ENCODE measurements at places on chromosomes 1 and 21.

DNA sequence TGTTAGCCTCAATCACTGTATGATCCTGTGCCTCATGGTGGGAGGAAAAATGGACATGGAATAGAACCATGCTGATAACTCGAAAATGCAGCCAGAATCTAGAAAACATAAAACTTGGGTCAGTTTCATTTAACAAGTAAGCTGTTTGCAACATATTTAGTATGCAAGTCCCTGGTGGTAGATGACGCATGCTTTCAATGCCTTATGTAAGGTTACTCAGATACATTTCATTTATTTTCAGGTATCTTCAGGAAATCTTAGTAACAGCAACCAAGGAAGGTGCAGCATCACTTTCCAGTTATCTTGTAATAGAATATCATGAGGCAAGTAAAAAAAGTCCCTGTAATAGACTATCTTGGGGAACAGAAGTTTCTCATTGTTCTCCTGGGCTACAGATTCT, 92.9 kb downstream of the RYR2 start:
- no peak for DNase-seq

DNA sequence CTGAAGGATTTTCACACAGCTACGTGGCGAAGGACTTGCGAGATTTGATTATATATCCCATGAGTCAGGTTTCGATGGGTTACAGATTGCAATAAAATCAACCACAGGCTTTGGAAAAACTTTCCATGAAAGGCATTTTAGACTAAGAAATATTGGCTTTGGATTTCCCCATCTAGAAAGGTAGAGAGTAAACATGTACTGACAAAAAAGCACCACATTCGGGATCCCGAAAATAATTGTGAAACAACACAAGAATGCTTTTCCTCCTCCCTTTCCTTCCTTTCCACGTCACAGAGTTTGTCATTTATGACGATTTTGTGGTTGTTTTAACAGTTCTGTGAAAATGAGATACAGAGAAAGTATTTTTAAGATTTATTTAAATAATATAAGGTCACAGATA, 38.5 kb downstream of the TGFB2 start:
- DNase-seq = no peak

- no peak for DNase-seq
Observed at GRCh38 chr1:153526132-153526543, 9.7 kb downstream of the S100A6 start.

- DNase-seq = no peak
Observed at GRCh38 chr1:169108223-169108622, 1.7 kb downstream of the ATP1B1 start.

DNA sequence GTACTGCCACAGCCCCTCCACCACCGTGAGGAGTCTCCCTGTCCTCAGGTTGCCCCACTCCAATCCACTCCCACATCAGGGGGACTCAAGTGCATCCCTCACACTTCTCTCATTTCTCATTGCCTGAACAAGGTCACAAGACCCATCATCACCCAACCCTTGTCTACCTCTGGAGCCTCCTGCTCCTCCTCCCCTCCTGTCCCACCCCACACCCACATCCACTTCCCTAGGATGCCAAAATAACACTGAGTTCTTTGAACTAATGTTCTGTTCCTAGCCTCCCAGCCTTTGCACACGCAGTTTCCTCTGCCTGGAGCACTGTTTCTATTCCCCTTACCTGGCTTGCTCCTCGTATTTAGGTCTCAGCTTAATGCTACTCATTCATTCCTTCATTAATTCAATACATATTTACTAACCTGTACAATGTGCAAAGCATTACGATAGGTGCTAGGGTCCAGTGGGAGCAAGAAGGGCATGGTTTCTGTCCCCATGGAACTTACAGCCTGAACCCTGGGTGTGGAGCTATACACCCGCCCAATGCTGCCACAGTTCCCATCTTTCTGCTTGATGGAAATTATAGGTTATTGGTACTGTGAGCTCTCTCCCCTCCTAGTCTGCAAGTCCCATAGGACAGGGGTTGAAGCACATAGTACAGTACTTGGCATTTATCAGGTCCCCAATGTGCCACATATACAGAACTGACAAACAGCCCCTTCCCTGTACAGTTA, 96.1 kb upstream of the GRIK3 start:
- no peak for DNase-seq

GRCh38 chr1:85467036-85467435, 2.1 kb upstream of the DDAH1 start:
- no peak for DNase-seq

GRCh38 chr1:54263601-54264226, 63.7 kb downstream of the MRPL37 start:
- no peak for DNase-seq

GRCh38 chr21:42560517-42561179, 47.0 kb downstream of the SLC37A1 start:
- DNase-seq = no peak

DNA sequence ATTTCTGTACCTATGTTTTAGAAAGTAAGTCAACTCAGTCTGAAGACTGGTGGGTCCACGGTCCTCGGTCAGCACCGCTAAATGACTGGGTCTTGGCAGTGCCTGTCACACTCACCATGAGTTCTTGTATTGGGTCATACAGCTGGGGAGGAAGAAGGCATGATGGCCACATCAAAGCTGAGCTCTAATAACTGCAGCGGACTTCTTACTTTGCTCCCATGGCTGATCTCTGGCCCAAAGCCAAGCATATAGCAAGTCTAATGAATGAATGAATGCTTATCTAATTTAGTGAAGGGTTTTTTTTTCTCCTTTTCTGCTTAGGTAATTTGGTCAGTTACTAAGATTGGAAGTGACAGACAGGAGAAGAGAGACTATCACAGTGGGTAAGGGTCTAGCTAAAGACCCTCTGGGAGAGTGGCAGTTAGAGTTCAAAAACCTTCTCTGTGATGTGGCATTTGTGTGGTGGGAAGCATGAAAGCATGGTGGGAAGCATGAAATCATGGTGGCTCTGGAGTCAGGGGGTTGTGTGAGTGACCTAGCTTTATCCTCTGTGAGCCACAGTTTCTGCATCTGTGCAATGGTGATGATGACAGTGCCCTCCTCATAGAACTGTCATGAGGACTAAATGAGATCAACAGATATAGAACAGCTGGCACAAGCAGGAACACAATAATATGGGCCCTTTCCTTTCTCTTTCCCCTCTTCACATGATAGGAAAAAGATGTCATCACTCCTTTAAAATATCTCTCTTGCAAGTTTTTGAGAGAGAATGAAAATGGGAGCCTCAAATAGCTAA, 78.9 kb upstream of the JAK1 start:
- DNase-seq = no peak

DNA sequence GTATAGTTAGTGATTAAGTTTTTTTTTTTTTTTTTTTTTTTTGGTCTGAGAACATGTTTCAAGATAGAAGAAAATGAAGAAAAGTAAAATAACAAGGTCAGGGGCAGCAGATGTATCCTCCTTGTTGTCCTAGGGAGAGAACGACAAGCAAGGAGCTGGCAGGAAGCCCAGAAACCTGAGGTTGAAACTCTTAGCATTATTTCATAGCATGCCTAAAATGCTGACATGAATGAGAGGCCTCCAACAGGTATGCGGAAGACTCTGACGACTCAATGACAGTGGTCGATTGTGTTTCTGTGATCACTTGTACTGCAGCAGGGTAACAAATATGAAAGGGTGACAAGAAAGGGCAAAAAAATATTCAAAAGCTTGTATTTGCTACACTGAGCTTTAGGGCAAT, 415.9 kb downstream of the PLA2G4A start:
- DNase-seq = no peak

- DNase-seq = no peak
Observed at GRCh38 chr1:116902027-116902426, 7.7 kb upstream of the PTGFRN start.

DNA sequence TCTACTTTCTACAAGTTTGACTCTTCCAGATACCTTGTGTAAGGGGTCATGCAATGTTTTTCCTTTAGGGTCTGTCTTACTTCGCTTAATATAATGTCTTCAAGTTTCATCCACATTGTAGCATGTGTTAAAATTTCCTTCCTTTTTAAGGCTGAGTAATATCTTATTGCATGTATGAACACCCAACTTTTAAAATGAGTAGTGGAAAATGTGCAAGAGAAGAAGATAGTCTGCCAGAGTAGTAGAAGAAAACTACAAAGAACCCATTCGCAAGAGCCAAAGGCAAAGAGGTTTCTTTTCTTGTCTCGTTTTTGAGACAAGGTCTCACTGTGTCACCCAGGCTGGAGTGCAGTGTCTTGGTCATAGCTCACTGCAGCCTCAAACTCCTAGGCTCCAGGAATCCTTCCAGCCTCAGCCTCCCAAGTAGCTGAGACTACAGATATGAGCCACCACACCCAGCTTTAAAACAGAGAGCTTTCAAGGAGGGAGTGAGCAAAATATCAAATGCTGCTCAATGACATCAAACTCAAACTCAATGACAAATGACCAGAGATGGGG, 9.4 kb downstream of the IL23R start:
- DNase-seq = no peak

- DNase-seq = no peak
Observed at GRCh38 chr1:153633161-153633753, 609 bp upstream of the CHTOP start.

DNA sequence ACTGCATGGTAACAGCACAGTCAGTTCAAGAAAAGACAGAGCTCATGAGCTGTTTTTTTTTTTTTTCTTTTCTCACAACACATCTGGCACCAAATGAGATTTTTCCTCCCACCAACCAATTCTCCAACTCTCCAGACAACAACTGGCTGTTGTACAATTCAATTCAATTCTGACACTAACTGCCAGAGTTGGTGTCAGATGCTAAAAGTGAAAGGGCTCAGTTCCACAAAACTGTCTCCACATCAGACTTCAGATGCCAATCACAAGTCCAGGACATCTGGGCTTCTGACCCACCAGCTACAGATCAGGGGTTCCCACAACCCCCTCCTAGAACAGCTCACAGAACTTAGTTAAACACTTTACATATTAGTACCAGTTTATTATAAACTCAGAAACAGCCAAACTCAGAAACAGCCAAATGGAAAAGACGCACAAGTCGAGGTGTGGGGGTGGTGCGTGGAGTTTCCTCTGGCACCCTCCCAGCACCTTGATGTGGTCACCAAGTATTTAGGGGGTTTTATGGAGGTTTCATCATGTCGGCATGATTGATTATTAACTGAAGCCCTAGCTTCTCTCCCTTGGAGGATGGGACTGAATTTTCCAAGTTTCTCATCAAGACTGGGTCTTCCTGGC, 39.2 kb upstream of the LRRC8D start:
- no peak for DNase-seq

DNA sequence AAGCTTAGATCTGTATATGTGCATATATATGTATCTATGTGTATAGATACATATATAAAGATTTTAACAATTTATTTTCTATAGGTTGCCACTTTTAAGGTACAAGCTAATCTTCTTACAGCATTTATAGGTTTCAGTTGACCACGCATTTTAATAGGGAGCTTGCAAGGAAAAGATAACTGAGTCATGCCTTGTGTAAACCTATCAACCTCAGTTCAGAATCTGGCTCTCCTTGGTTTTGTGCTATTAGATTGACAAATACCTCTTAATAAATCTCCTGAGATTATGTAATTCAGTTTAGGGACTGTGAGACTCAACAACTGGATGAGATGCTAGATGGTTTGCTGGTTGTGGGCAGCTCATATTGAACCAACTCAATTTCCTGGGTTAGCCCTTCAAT, 114.7 kb upstream of the SERBP1 start:
- DNase-seq = no peak

DNA sequence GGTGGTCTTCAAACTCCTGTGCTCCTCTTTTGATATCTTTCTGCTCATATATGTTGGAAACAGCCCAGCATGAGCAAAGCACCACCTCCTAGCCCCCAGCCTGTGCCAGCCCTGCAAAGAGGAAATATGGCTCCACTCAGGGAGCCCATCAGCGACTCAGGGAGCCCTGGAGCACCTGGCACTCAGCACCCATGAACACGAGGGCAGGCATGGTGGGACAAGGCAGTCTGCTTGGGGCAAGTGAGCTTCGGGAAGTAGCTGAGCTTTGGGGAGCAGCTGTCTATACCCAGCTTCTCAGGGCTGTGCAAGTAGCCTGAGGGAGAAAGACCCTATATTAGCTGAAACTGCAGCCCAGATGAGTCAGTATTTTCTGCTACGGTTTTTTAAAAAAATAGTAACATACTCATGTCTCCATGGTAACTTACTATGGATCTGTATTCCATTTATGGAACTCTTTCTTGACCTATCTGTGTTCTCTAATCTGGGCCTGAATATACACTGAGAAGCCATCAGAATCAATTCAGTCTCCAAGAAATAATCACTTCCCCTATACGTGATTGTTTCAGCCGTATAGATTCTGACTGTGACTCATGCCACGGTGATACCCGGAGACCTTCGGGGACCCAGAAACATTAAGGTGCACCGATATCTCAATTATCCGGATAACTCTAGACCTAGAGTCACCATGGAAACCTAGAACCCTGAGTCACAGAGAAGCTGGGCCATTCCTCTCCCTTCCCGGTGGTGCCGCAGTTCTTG, 1.5 kb upstream of the ETS2 start:
- DNase-seq = no peak

GRCh38 chr1:110063781-110064180, 6.7 kb downstream of the ALX3 start:
- DNase-seq = no peak

DNA sequence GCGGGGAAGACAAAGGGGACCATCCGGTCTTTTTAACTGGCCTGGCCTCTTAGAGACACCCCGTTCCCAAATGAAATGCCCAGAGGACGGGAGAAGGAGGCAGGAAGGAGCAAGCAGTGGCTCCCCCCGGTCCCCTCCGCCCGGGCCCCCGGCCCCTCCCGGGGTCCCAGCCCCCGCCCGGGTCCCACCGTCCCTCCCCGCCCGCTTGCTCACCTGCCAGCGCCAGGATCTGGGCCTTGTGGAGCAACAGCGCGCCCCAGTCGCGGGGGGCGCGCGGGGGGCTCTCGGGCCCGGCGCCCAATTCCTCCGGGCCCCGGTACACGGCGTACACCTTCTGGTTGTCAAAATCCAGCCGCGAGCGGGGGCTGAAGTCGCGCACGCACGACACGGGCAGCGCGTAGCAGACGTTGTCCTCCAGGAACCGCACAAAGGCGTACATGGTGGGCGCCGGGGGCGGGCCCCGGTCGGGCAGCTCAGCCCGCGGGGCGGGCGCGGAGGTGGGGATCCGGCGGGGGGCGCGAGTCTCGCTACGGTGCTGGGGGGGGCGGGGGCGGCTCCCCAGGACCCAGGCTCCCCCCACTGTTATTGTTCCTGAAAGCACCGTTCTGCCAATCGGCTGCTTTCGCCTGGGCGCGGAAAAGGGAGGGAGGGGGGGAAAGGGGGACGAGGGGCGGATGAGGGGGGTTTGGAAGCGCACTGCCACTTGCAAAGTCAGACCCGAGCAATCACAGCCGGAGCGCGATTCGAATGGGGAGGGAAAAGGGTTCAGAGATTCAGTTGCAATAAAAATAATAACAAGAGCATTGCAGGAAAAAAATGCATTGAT, at the start of gene BEND5:
Gene BEND5, minus strand, starts transcription at position 499 of the 826 bp plus-strand sequence. Its CDS starts 60 bp downstream, at position 439.
- DNase-seq = peak; percentile 51

DNA sequence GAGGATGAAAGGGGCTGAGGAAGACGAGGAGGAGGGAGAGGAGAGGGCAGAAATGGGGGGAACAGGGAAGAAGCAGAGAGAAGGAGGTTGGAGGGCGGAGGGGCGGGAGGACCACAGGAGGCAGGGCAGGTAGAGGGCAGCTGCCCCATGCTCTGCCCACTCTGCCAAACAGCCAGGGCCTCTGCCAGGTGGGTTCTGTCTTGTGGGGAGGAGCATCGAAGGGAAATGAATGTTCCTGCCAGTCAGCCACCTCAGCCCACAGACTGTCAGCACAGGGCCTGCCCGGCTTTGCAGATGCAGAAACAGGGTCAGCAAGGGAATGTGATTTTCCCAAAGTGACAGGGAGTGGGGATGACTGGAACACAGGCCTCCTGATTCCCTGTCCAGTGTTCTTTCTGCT, 82.6 kb downstream of the GRIK3 start:
- DNase-seq = no peak
